ENCODE measurements at places on chromosomes 11 and 22.

DNA sequence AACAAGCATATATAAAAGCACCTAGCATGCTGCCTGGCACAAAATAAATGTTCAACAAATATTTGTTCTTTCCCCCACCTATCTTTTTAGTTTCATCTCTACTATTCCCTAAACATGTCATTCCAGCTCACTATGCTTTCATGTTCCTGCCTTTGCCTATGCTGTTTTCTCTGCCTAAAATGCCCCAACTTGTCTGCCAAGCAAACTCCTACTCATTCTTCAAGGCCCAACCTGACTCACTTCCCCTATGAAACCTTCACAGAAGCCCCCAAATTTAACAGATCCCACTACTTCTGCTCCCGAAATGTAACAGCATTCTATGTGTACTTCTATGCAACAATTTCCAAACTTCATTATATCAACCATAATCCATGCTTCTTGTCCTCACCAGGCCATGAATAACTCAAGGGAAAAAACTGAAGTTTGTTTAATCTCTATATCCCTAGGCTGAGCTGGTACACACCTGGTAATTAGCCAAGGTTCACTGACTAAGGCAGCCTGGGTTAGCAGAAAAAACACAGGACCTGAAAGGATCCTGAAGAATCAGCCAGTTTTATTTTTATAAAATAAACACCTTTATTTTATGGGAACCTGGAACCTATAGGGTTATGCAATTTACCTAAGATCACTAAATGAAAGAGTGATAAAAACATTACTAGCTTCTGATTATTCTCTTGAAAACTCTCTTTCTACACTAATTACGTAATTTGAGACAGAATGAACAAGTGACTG lies 72.2 kb downstream of the PAK1 start:
- no peak for DNase-seq

DNA sequence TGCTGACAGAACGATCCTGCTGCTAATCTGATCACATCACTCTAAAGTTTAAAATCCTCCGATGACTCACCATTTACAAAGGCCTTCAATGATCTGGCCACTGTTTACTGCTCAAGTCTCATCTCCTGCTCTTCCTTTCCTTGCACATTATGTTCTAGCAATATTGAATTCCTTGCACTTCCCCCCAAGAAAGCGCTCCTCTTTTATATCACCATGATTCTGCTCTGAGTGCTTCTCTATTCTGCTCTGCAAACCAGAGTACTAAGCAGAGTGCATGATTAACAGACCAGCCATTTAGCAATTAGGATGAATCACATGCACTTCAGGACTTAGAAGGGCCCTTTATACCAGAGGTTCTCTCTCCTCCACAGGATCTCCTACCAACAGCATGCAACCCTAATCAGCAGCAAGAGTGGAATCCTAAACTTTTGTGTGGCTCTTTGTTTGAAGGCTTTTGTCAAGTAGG lies 1122.8 kb upstream of the CCDC90B start:
- DNase-seq = no peak

GRCh38 chr22:43202756-43203410 lies 15.9 kb upstream of the TTLL12 start:
- no peak for DNase-seq

- no peak for DNase-seq
Observed at GRCh38 chr22:44437216-44438055, 60.6 kb downstream of the RTL6 start.

DNA sequence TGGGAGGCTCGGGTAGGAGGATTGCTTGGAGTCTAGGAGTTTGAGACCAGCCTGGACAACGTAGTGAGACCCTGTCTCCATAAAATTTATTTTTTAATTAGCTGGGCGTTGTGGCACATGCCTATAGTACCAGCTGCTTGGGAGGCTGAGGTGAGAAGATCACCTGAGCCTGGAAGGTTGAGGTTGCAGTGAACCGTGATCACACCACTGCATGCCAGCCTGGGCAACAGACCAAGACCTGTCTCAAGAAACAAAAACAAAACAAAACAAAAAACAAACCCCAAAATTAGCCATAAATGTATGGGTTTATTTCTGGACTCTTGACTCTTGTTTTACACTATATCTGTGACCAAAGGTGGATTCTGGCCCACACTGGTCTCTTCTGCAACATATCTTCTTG lies 41.6 kb downstream of the EIF3F start:
- no peak for DNase-seq

GRCh38 chr11:131385763-131386390 lies 15.5 kb downstream of the NTM start:
- DNase-seq = no peak

GRCh38 chr22:39434243-39434653 lies 22.6 kb upstream of the MGAT3 start:
- DNase-seq = peak; percentile 18

DNA sequence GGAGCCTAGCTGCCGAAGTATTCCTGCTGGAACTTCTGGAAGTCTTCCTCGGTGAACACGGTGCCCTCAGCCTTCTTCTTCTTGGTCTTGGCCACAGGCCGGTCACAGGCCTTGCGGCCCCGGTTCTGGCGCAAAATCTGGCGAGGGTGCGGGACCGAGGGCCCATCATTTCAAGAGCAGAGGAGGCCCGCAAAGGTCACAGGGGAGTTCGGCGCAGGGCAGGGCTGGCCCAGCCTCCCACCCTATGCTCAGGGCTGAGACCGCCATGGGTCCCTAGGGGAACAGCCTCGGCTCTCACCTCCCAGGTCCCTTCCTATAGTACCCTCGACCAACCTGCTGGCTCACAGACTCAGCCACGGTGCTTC lies 3.1 kb downstream of the RPS19BP1 start:
- no peak for DNase-seq

DNA sequence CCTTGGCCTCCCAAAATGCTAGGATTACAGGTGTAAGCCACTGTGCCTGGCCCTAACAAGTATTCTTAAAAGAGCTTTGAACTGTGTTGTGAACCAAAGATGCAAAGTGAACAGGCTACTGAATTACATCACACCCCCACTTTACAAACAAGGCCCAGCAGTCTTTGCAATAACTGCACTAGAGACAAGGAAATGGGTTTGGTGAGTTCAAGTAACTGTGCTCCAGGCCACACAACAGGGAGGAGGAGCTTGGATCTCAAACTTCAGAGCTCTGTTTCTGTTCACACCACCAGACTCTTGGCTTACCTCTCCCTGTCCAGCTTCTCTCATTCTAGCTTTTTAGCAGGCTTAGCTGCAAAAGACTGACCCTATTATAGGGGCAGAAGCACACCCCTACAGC lies 30.4 kb upstream of the RASL10A start:
- no peak for DNase-seq

DNA sequence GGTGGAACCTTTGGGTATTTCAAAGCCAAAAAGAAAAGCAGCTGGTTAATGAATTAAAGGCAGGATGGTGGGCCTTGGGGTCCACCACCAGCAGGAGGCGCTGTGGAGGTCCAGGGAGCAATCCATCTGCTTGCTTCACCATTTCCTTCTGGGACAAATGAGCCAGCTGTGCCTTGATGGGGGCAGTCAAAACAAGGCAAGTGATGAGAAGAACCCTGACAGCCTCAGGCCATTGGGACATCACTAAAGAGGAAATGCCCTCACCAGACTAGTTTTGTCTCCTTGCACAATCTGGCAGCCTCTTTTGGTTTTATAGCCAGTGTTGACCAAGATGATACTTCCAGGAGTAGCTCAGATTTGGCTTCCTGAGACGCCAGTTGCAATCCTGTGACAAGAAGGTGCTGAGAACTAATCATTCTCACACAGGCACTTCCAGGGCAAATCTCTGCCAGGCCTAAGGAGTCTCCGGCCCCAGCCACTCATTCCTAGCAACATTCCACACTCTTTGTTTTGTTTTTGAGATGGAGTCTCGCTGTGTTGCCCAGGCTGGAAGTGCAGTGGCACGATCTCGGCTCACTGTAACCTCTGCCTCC lies 38.2 kb upstream of the WEE1 start:
- peak; percentile 36 for DNase-seq

- DNase-seq = peak; percentile 44
Observed at GRCh38 chr11:130689222-130689908, 226.9 kb downstream of the SNX19 start.

- peak; percentile 37 for DNase-seq
Observed at GRCh38 chr11:46686886-46687795, 13.3 kb downstream of the ARHGAP1 start.

- DNase-seq = no peak
Observed at GRCh38 chr11:117908109-117908895, 20.9 kb downstream of the TMPRSS13 start.

- DNase-seq = no peak
Observed at GRCh38 chr22:49574881-49575702, 252.6 kb downstream of the BRD1 start.

DNA sequence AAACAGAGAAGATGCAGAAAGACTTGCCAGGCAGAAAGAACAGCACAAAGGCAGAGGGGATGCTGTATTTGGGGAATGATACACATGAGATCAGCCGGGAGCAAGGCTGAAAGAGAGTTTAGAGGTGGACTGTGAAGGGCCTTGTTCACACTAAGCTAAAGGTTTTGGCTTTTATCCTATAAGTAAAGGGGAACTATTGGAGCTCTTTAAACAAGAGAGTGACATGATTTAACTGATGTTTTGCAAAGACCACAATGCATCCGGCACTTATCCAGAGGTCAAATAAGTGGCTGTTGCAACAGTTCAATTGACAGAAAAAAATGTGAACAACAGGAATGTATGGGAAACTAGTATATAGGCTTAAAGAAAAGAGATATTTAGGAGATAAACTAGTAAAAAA lies 64.7 kb upstream of the RRAS2 start:
- peak; percentile 65 for DNase-seq

DNA sequence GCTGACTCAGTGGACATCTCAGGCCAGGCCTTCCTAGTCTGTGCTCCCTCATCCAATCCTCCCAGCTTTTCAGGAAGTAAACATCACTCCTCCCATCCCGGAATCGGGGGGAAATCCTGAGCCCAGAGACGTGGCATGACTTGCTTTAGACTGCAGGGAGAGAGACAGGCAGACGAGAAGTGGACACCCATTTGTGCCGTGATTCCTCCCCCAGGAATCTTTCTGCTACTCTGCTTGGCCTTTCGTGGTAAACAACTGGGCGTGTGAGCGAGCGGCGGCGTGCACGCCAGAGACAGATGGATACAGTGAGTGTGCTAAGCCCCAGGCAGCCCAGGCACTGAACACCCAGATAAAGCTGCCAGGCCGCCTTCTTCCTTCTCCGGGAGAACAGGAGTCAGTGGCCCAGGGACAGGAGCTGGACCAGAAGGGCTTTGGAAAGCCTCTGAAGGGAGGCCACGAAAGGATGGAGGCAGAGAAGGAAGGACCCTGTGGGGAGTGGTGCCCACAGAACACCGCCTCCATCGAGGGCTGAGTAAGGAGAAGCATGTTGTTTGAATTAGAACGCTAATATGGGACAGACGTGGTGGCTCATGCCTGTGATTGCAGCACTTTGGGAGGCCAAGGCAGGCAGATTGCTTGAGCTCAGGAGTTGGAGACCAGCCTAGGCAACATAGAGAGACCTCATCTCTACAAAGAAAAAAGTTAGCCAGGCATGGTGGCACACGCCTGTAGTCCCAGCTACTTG lies 53.0 kb upstream of the PRR5 start:
- DNase-seq = peak; percentile 6

DNA sequence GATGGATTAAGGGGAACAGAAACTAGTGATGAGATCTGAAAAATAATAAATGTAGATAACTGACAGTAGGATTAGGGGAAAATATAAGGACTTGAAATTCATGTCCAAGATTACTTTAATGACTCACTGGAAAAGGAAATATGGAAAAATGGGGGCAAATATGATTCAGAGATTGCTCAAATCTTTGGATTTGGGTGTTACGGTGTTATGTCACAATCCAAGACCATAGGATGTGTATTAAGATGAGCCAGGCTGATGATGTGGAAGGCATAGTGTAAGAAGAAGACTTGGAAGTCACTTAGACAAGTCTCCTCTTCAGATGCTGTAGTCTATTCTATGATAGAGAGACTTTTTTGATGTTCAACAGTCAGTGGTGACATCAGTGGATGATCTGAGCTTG lies 323.7 kb downstream of the LUZP2 start:
- no peak for DNase-seq

DNA sequence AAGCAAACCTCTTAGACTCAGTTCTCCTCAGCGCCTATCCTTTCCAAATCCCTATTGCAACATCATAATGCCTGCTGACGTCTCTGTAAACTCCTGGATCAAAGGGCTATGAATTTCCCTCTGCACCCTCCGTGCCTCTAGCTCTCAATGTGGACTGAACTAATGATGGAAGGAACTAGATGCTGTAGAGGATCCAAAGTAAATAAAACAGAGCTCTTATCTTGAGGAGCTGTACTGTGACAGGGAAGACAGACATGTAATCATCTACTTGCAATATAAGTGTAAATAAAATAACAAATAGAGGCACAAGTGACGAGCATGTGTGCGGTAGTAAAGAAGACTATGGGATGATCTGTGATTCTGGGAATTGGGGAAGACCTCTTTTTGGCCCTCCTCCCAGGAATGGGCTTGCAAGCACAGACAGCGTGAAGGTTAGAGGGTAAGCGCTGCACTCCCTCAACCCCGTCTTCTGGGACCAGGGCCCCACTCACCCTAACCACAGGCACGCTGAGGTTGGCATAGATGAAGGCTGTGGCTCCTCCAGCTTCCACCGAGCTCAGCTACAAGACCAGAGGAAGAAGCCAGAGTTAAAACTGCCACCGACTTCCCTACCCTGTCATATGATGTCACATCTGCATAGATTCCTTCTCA lies 42.2 kb downstream of the P4HA3 start:
- DNase-seq = no peak

DNA sequence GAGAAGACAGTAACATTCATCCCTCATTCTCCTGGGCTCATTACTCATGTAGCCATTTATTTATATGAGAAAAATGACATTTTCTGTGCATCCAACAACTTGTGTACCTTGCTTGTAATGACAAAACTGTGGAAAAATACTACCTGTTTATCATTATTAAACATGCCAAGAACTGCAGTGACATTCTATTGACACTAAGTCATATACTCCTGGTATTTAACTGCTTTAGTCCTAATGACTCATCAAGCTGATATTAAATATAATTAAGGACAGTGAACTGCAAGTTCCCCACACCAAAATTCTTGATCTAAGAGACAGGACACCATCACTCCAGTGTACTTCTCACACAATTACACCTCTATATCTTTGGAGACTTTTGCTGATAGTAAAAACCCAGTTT lies 1328.7 kb upstream of the RAG2 start:
- no peak for DNase-seq

GRCh38 chr11:103970701-103971249 lies 65.7 kb upstream of the DDI1 start:
- no peak for DNase-seq

GRCh38 chr22:31233001-31233400 lies 20.9 kb downstream of the LIMK2 start:
- DNase-seq = no peak

DNA sequence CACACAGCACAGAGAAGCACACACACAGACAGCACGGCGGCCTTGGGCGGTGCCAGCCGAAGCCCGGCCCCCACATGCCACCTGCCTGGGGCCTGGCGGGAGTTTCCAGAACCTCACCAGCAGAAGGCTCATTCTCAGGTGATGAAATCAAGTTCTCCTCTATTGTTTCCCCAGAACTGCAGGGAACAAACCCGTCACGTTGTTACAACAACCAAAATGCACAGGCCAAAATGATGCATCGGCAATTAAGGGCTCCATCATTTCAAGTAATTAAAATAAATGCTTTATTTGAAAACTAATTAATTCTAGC lies 30.8 kb downstream of the GNB1L start:
- DNase-seq = no peak

All from brain microvascular endothelial cell (primary cell).